ENCODE measurements at places on chromosomes 4 and X.
A peak's percentile ranks its signal among the peaks of the same experiment; 100 is the strongest.

GRCh38 chr4:140070366-140070765 lies 83.6 kb downstream of the MAML3 start:
- H3K27me3 ChIP-seq = peaks cover 24% of the 10 kb centered on the region
- no peak for DNase-seq
- peaks cover 5% of the 10 kb centered on the region for H3K36me3 ChIP-seq
- H3K27ac ChIP-seq = peak overlapping the region; percentile 88
- peaks cover 58% of the 10 kb centered on the region for H3K4me1 ChIP-seq

- H3K4me1 ChIP-seq = no peaks in the 10 kb centered on the region
- H3K27me3 ChIP-seq = no peaks in the 10 kb centered on the region
- H3K27ac ChIP-seq = no peak overlapping the region
Observed at GRCh38 chr4:74874753-74875367, 58.1 kb upstream of the PARM1 start.

- no peak overlapping the region for H3K4me3 ChIP-seq
- no peak overlapping the region for H3K27ac ChIP-seq
- H3K36me3 ChIP-seq = no peaks in the 10 kb centered on the region
- no peak for DNase-seq
Observed at GRCh38 chr4:38872620-38873019, 5.0 kb downstream of the FAM114A1 start.

DNA sequence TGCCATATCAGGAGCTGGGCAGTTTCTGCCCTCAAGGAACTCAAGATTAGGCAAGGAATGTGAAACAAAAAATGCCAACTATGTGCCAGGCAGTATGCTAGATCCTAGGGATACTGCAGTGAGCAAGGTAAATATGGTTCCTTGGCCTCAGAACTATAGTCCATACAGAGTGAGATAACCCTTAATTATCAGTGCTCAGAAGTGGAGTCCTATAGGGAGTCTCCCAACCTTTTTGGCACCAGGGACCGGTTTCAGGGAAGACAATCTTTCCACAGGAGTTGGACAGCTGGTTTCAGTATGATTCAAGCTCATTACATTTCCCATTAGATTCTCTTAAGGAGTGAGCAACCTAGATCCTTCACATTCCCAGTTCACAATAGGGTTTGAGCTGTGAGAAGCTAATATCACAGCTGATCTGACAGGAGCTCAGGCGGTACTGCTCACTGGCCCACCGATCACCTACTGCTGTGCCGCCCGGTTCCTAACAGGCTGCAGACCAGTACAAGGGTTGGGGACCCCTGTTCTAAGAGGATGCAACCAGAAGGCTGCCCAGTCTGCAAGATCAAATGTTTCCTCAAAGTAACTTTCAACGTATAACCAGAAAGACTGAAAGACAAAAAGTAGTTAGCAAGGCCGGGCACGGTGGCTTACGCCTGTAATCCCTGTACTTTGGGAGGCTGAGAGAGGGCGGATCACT lies 1.7 kb upstream of the SRP72 start:
- peak overlapping the region; percentile 98 for H3K27ac ChIP-seq
- H3K4me1 ChIP-seq = peaks cover 48% of the 10 kb centered on the region
- peaks cover 50% of the 10 kb centered on the region for H3K36me3 ChIP-seq
- no peak for DNase-seq
- H3K27me3 ChIP-seq = no peaks in the 10 kb centered on the region

DNA sequence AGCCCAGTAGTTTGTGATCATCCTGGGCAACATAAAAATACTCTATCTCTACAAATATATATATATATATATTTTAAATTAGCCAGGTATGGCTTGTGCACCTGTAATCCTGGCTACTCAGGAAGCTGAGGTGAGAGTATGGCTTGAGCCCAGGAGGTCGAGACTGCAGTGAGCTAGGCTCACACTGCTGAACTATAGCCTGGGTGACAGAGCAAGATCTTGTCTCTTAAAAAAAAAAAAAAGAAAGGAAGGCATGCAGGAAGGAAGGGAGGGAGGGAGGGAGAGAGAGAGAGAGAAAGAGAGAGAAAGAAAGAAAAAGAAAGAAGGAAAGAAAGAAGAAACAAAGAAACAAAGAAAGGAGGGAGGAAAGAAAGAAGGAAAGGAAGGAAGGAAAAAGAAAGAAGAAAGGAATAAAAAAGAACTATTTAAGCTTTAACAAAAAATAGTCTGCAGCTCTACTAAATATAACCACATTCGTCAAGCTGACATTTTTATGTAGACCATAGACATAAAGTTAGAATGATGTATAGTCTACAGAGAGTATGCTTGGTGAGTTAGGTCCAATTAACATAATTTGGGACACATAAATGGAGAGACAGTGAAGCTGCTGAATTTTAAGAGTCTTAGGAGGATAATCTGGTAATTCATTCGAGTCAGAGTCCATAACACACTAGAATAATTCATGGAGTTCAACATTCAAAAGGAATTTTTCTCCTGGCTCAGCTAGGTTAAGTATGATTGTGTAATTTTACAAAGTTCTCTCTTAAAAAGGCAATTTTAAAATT lies 111.9 kb downstream of the GLRA3 start:
- no peak overlapping the region for H3K27ac ChIP-seq
- no peak for DNase-seq
- H3K36me3 ChIP-seq = no peaks in the 10 kb centered on the region
- H3K4me3 ChIP-seq = no peak overlapping the region
- H3K27me3 ChIP-seq = no peaks in the 10 kb centered on the region

DNA sequence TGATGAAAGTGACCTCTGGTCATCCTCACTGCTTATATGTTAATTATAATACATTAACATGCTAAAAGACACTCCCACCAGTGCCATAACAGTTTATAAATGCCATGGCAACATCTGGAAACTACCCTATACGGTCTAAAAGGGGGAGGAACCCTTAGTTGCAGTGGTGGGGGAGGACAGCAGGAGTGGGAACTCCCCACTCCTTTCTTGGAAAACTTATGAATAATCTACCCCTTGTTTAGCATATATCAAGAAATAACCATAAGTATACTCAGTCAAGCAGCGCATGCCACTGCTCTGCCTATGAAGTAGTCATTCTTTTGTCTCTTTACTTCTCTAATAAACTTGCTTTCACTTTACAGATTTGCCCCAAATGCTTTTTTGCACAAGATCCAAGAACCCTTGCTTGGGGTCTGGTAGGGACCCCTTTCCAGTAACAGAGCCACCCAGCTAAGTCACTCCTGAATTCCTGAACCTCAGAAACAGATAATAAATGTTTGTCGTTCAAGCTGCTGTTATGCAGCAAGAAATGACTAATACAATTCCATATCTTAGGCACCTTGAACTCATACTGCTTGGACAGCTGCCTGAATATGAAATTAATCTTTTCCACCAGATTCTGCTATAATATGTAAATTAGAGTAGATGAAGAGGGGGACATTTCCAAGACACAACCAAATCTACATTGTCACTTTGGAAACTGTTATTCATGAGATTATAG lies 14.4 kb upstream of the REPS2 start:
- H3K36me3 ChIP-seq = no peaks in the 10 kb centered on the region
- no peak for DNase-seq
- H3K27me3 ChIP-seq = no peaks in the 10 kb centered on the region

- no peak for DNase-seq
- H3K4me3 ChIP-seq = no peak overlapping the region
- no peaks in the 10 kb centered on the region for H3K27me3 ChIP-seq
- no peaks in the 10 kb centered on the region for H3K36me3 ChIP-seq
- H3K27ac ChIP-seq = no peak overlapping the region
Observed at GRCh38 chrX:133307094-133307493, 88.9 kb upstream of the TFDP3 start.

DNA sequence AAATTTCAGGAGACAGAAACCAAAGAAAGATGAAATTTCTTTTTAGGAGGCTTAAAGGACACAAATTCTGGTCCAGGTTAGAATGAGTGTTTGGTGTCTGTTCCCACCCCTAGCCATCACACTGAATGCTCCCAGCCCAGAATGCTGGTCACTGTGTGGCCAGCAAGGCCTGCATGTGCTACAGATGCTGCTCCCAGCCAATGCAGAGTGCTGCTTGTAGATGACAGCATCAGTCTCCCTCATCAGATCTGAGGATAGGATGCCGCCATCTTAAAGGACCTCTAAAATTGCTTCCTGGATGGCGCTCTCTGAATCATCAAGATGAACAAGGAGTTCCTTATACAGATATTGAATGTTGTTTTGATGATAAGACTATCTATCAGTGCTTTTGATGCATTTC lies 17.9 kb upstream of the UBA6 start:
- H3K4me3 ChIP-seq = no peak overlapping the region
- H3K4me1 ChIP-seq = peaks cover 13% of the 10 kb centered on the region
- H3K27me3 ChIP-seq = no peaks in the 10 kb centered on the region
- no peak for DNase-seq
- no peak overlapping the region for H3K27ac ChIP-seq
- peaks cover 55% of the 10 kb centered on the region for H3K36me3 ChIP-seq

DNA sequence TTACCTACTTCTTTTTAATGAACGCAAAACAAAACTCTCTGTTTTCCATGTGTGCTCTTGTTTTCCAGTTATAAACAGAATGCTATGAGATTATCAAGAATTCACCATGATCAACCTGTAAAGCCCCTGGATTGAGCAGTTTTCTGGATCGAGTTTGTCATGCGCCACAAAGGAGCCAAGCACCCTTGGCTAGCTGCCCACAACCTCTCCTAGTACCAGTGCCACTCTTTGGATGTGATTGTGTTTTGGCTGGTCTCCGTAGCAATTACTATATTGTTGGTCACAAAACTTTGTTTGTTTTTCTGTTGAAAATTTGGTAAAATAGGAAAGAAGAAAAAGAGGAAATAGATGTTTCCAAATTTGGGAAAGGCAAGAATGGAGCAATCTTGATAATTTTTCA lies 51.1 kb downstream of the UGT2B7 start:
- no peak for DNase-seq
- H3K36me3 ChIP-seq = no peaks in the 10 kb centered on the region
- no peaks in the 10 kb centered on the region for H3K27me3 ChIP-seq
- no peaks in the 10 kb centered on the region for H3K4me1 ChIP-seq

DNA sequence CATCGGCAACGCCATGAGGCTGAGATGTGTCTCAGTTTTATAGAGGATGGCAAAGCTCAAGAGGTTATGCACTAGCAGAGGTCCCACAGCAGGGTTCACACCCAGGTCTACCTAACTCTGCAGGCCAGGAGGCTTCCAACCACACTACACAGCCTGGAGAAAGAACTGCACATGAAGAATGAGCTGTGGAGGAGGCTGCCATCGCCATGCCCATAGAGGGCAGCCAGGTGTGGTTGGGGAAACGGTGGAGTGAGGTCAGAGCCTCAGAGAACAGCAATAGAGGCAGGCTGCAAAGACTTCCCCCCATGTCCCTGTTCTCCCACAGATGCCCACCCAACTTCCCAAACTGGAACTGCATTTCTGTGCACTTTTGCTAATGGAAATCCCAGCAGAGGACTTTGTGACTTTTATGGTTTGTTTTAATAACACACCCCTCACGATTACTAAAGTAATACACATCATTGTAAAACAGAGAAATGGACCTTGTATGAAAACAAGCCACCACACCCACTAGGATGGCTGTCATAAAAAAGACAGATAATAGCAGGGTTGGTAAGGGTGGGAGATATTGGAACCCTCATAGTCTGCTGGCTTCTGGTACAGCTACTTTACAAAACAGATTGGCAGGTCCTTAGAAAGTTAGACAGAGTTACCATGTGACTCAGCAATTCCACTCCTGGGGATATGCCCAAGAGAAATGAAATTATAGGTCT lies 58.9 kb upstream of the PROM1 start:
- no peaks in the 10 kb centered on the region for H3K36me3 ChIP-seq
- no peak for DNase-seq
- no peak overlapping the region for H3K4me3 ChIP-seq
- H3K4me1 ChIP-seq = no peaks in the 10 kb centered on the region
- H3K27ac ChIP-seq = no peak overlapping the region
- H3K27me3 ChIP-seq = peaks cover 2% of the 10 kb centered on the region

- peaks cover 7% of the 10 kb centered on the region for H3K4me1 ChIP-seq
- DNase-seq = no peak
- no peak overlapping the region for H3K4me3 ChIP-seq
- H3K36me3 ChIP-seq = no peaks in the 10 kb centered on the region
- no peak overlapping the region for H3K27ac ChIP-seq
Observed at GRCh38 chr4:47490550-47490949, 5.5 kb downstream of the ATP10D start.

DNA sequence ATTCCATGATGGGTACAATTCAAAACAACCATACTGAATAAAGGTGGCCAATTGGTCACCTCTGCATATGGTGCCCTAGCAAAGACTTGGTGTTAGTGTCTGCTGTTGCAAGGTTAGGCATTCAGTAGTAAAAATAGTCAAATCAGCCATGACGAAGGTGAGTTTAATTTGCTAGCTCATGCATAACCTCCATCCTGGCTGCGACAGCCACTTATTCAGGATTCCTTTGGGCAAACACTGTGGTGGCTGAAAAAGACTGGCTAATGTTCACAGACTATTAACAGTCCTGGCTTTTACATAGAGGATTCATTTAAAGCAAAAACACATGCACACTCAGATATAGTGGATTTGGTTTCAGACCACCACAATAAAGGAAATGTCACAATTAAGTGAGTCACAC lies 34.8 kb upstream of the MAP9 start:
- no peak overlapping the region for H3K4me3 ChIP-seq
- DNase-seq = no peak
- H3K36me3 ChIP-seq = no peaks in the 10 kb centered on the region

- no peak overlapping the region for H3K4me3 ChIP-seq
- H3K4me1 ChIP-seq = no peaks in the 10 kb centered on the region
- H3K27ac ChIP-seq = no peak overlapping the region
- peaks cover 6% of the 10 kb centered on the region for H3K27me3 ChIP-seq
- no peak for DNase-seq
Observed at GRCh38 chr4:89715631-89716030, 121.3 kb downstream of the SNCA start.

- H3K27me3 ChIP-seq = no peaks in the 10 kb centered on the region
- no peak for DNase-seq
- no peak overlapping the region for H3K27ac ChIP-seq
- peaks cover 60% of the 10 kb centered on the region for H3K36me3 ChIP-seq
- peaks cover 72% of the 10 kb centered on the region for H3K4me1 ChIP-seq
Observed at GRCh38 chr4:184447664-184448063, 26.7 kb downstream of the IRF2 start.

GRCh38 chrX:54640736-54641135 lies 110.7 kb downstream of the GNL3L start:
- H3K27ac ChIP-seq = no peak overlapping the region
- H3K4me3 ChIP-seq = no peak overlapping the region
- H3K4me1 ChIP-seq = peaks cover 6% of the 10 kb centered on the region
- peaks cover 2% of the 10 kb centered on the region for H3K36me3 ChIP-seq
- DNase-seq = no peak

DNA sequence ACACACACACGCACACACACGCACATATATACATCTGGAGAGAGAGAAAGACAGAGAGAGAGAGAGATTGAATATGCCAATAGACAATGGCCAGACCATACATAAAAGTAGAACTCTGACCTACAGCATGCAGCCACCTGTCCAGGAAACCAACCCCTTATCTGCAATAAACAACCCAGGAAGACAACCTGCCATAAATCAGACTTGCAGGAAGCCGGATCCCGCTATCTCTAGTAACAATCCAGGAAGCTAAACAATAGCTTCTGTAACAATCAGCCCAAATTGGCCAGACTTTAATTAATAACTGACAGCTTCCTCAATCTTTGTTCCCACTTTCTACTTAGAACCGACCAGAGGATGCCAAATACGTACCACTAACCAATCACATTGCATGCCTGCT lies 173.2 kb downstream of the LDB2 start:
- H3K27ac ChIP-seq = no peak overlapping the region
- no peaks in the 10 kb centered on the region for H3K4me1 ChIP-seq
- no peak for DNase-seq
- no peak overlapping the region for H3K4me3 ChIP-seq
- H3K27me3 ChIP-seq = no peaks in the 10 kb centered on the region

- H3K36me3 ChIP-seq = no peaks in the 10 kb centered on the region
- H3K27ac ChIP-seq = no peak overlapping the region
- H3K4me3 ChIP-seq = no peak overlapping the region
- DNase-seq = peak; percentile 28
Observed at GRCh38 chr4:68498413-68499007, 51.2 kb downstream of the TMPRSS11E start.

All from T-helper 2 cell treated with Interferon-gamma antibody and Interleukin-4, amounts not matched to agents 5 μg/mL and 100 μg/mL, for 36 hours (primary cell).